K562 (cell line): ENCODE measurements at places on chromosomes 12 and 14.

DNA sequence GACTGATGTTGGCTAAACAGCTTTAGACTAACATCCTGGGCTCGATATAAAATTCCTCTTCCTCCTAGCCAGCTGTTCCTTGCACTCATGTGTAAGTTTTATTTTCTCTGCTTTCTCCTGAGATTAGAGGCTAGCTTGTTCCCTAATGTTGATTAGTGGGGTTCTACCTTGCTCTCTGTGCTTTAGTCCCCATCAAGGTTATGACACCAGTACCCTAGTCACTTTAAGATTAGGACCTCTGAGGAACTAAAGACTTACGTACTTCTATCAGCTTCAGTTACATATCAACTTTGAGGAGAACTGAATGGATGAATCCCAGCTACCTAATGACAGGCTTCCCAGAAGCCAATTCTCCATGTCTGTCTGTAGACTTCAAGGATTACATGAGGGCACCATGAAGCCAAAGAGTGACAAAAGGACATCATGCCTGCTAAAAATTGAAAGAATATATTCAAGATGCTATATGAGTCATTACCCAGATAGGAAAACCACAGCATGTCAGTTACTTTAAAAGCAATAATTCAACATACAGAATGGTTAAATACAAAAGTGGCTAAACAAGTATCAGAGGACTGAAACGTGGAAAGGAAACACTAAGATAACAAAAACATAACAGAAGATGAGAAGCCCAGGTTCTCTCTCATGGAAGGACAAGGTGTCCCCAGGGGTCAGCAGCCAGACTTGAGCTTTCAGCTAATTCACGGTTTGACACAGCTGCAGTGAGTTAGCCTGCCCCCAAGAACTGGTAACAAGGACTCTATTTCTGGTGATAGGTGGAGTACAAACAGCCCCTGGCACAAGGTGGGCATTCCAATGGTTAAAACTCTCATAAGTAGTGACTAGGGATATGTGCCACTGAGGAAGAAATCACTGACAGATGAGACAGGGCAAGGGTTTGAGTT lies 20.4 kb downstream of the ADAM20 start:
- DNase-seq, result no peak

- DNase-seq, result no peak
These were observed 123.4 kb downstream of the KSR2 start for GRCh38 chr12:117845271-117845904.

- no peak for DNase-seq
These were observed 68.8 kb upstream of the GPR68 start for GRCh38 chr14:91313154-91313850.

- DNase-seq, result no peak
These were observed 22.4 kb downstream of the VPS37B start for GRCh38 chr12:122873540-122873939.

- DNase-seq, result no peak
These were observed at the start of gene RAB35 for GRCh38 chr12:120116441-120116791. RAB35 (minus strand) TSS chr12:120116753; CDS start chr12:120116650, 103 bp downstream.

DNA sequence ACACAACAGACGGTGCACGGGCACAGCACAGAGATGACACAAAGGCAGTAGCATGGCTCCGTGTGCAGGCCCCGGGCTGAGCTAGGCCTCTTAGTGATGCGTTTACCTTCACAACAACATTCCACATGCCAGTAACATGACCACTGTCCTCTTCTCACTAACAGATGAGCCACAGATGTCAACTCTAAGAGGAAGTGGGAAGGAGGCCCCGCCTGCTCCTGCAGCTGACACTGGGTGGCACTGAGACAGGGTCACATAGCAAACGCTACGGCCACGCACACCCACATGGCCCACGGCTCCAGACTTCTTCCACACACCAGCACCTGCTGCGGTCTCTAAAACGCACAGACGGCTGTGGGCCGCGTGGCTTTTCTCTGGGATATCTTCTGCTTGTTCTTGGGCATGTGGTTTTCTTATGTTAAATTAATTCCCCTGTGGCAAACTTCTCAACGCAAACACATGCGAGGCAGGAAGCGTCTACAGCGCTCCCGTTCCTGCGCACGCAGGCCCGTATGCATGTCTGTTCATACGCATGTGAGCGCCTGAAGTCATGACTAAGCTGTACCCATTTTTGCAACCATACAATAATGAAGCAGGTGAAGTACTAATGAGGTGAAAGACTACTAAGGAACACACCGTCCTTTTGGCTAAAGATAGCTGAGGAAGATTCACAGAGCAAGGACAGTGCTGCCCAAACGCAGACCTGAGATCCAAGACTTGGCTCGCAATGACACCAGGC lies 26.8 kb downstream of the AMN start:
- DNase-seq, result no peak

DNA sequence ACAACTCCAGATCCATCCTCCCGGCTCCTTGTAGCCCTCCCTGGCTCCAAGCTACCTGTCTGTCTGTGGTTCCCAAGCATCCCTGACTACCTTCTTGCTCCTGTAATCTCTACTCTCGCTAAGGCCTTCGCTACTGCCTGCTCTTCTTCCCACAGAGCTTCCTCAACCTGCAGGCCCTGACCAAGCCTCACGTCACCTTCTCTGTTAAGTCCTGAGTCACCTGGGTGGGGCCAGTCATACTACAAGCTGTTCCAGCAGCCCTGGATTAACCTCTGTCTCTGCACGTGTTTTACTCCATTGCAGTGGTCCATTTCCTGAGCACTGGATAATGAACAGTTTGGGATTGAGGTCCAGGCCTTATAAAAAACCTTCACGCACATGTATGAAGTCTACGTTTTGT lies 770.7 kb downstream of the BCL11B start:
- no peak for DNase-seq

DNA sequence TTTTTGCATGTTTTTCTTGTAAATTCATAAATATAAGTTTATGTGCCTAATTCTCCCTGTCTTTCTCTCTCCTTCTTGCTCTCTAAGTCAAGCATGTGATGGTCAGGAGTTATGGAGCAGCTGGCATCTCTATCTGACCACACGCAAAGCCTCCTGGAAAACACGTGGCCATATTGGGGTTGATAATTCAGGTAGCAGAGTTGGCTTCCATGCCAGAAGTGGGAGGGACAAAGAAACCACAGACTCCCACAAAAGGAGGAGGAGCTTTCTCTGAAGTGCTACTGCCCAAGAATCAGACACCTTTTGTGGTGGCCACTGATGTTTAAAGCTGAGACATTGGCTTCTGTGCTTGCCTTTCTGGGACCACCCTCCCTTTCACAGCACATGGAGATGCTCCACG lies 517.6 kb upstream of the TMEM132C start:
- DNase-seq, result no peak

- DNase-seq, result no peak
These were observed 300.7 kb upstream of the TBX3 start for GRCh38 chr12:114984634-114985061.

DNA sequence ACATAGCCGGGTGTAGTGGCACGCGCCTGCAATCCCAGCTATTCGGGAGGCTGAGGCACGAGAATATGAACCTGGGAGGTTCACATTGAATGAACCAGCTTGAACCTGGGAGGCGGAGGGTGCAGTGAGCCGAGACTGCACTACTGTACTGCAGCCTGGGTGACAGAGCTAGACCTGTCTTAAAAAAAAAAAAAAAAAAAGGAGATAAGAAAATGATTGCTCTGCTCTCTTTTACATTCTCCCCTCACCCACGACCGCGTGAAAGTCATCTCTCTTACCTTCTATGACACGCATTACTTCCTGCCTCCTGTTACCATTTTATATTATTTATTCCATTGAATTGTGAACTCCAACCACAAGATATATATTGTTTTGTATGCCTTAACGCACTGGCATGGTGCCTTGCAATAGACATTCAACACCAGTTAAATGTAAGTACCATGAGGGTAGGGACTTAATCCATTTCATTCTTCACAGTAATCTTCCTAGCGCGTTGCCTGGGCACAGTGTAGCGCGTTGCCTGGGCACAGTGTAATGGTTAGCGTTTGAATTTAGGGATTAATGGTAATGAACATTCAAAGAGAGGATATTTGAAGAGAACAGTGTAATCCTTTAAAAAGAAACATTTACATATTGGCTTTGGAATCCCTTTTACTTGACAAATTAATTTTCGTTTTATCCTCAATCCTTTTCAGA lies 2.7 kb downstream of the RAP1B start:
- DNase-seq, result peak; percentile 47

- DNase-seq, result no peak
These were observed 199.4 kb upstream of the NUDT4 start for GRCh38 chr12:93178154-93178878.

- no peak for DNase-seq
These were observed 364.9 kb upstream of the GARIN6 start for GRCh38 chr12:99282624-99283023.

- DNase-seq, result no peak
These were observed 18.0 kb downstream of the LRTM2 start for GRCh38 chr12:1838205-1838993.

DNA sequence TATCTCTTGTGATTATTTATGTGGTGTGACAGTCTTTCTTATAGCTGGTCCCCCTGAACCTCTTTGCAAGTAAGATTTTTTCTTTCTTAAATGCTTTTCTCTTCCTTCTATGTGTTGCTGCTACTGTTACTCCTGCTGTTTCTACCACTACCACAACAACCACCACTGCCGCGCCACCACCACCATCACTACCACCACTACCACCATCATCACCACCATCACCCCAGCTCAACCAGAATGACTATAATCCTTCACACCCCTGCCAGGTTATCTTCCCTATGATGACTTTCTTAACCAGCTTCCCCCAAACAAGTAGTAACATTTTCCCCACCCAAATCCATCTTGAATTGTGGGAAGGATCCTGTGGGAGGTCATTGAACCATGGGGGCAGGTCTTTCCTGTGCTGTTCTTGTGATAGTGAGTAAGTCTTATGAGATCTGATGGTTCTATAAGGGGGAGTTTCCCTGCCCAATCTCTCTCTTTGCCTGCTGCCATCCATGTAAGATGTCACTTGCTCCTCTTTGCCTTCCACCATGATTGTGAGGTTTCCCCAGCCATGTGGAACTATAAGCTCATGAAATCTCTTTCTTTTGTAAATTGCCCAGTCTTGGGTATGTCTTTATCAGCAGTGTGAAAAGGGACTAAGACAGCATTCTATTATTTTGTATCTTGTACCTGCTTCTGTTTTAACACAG lies 52.2 kb downstream of the CHST11 start:
- no peak for DNase-seq

- no peak for DNase-seq
These were observed 11.3 kb downstream of the LRRC9 start for GRCh38 chr14:59931237-59931636.

DNA sequence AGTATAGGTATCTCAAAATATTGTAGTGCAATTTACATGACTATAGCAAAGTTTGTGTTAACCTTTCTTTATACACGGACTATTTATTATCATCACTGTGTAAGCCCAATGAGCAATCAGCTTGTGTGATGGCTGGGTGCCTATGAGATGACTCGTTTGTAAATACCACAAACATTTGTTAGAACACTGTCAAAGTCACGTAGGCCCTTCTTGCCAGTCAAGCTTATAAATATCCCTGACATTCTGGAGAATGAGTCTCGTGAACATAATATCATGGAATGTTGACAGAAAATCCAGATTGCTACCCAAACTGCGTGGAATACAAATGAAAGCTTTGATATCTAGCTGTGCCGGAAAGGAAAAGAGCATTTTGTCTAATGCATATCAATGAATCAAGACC lies 648.3 kb upstream of the MDGA2 start:
- no peak for DNase-seq

DNA sequence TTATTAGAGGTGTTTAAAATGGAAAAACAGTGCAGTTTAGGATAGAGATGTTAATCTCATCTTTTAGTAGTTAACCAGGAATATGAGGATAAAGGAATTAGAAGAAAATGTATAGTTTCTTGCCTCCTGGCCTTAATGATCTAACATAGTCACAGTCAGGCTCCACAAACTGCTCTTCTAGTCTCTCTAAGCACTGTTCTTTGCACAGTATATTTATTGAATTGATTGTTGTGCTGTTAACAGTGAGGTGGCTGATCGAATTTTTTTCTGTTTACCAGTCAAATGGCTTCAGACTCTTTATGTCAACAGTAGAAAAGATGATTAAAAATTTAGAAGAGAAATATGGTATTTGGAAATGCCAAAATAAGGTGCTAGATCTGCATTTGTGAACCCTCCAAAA lies 37.8 kb downstream of the ATF7IP start:
- DNase-seq, result no peak

GRCh38 chr14:79442786-79443185 lies 768.5 kb downstream of the DIO2 start:
- DNase-seq, result no peak

DNA sequence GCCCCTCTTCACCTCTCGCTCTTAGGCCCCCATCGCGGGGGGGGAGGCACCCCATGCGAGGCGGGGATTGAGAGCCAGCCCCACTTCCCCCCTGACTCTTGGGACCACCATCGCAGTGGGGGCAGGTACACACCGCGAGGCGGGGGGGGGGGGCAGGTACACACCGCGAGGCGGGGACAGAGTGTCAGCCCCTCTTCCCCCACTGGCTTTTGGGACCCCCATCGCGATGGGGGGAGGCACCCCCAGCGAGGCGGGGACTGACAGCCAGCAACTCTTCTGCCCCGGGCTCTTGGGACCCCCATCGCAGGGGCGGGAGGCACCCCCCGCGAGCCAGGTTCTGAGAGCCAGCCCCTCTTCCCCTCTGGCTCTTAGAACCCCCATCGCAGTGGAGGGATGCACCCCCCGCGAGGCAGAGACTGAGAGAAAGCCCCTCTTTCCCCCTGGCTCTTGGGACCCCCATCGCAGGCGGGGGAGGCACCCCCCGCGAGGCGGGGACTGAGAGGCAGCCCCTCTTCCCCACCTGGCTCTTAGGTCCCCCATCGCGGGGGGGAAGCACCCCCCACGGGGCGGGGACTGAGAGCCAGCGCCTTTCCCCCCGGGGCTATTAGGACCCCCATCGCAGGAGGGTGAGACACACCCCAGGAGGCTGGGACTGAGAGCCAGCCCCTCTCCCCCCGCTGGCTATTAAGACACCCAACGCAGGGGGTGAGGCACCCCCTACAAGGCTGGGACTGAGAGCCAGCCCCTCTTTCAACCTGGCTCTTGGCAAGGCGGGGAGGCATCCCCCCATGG lies 196.5 kb upstream of the PZP start:
- no peak for DNase-seq

- DNase-seq, result no peak
These were observed 374.4 kb downstream of the NUAK1 start for GRCh38 chr12:105764216-105764835.

- DNase-seq, result no peak
These were observed 7.0 kb downstream of the POU6F1 start for GRCh38 chr12:51210690-51211395.

DNA sequence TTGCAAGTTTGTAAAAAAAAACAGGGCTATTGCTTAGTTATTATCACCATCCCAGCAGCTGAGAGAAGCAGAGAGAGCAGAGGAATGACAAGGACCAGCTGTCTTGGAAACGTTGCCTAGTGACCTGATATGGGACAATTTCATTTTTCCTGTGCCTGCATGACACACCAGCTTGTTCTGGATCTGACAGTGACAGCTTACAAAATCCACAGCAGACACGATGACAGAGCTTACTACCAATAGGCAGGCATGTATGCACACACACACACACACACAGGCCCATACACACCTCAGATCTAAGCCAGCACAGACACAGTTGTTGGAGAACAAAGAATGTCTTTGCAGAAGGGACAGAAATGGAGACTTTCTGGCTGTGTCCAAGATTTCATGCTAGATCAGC lies 25.4 kb downstream of the HSPB8 start:
- DNase-seq, result no peak

- no peak for DNase-seq
These were observed 62.5 kb upstream of the METAP2 start for GRCh38 chr12:95411466-95411865.
